ENCODE measurements at places on chromosomes 1 and 21. TPM values are rescaled to one million over a fixed set of nuclear protein-coding genes. Genes with fewer than 3 reads are reported as not detected.

LIN28A gene
- not detected for total RNA-seq

ESRRG gene
- total RNA-seq = not detected

REN gene
- total RNA-seq = not detected

SAMD11 gene
- not detected for total RNA-seq

TDRD5 gene
- total RNA-seq = not detected

KLHDC9 gene
- 0.38 TPM for total RNA-seq

CDCA8 gene
- 42.1 TPM for total RNA-seq

HJV gene
- not detected for total RNA-seq

OPRD1 gene
- total RNA-seq = not detected

SIM2 gene
- total RNA-seq = not detected

PM20D1 gene
- not detected for total RNA-seq
